ENCODE measurements at places on chromosomes 2 and 18. TPM values are rescaled to one million over a fixed set of nuclear protein-coding genes. Genes with fewer than 3 reads are reported as not detected.

SPC25 gene
- 0.96 TPM for total RNA-seq

PIEZO2 gene
- total RNA-seq, result not detected

CDH20 gene
- 0.25 TPM for total RNA-seq

SRBD1 gene
- 18.2 TPM for total RNA-seq

TTR gene
- not detected for total RNA-seq

DNA sequence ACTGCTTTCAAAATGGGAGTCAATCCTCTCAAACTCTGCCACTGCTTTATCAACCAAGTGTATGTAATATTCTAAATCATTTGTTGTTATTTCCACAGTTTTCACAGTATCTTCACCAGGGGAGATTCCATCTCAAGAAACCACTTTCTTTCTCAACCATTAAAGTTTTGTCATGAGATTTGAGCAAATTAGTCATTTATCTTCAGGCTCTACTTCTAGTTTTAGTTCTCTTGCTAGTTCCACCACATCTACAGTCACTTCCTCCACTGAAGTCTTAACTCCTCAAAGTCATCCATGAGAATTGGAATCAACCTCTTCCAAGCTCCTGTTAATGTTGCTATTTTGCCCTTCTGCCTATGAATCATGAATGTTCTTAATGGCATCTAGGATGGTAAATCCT is 545.8 kb downstream of the ARHGAP15 start:
- no peak overlapping the region for H3K4me3 ChIP-seq
- DNase-seq, result no peak
- H3K36me3 ChIP-seq, result peaks cover 15% of the 10 kb centered on the region
- no peaks in the 10 kb centered on the region for H3K4me1 ChIP-seq

DNA sequence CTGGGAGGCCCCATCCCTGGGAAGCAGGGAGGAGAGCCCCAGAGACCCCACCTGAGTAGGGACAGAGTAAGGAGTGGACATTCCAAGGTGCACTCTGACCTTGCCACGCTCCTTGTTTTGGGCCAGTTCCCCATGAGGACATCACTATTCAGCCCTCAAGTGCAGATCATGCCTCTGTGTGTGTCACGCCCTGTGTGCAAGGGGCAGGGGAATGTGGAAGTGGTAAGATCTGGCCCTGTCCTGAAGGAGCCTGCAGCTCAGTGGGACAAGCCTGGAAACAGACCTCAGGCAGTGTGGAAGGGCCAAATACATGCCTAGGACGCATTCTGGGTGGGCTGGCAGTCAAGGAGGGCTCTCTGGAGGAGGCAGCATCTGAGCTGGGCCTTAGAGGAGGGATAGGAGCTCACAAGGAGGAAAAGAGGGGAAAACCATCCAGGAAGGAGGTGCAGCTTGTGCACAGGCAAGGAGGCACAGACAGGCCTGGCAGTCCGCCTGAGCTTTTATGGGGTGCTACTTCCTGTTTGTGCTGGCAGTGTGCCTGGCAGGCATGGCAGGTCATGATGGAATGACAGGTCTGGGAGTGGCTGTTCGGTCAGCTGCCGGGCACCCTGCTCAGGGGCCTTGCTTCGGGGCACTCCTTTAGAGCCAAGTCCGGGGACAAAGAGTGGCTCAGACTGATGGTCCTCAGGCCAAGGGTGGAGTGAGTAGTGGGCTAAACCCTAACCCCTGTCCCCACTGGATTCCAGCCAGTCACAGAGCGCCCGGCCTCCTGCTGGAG is 3.3 kb downstream of the KLHL30 start:
- H3K4me1 ChIP-seq, result peaks cover 6% of the 10 kb centered on the region
- no peak overlapping the region for H3K4me3 ChIP-seq
- no peaks in the 10 kb centered on the region for H3K27me3 ChIP-seq

DNA sequence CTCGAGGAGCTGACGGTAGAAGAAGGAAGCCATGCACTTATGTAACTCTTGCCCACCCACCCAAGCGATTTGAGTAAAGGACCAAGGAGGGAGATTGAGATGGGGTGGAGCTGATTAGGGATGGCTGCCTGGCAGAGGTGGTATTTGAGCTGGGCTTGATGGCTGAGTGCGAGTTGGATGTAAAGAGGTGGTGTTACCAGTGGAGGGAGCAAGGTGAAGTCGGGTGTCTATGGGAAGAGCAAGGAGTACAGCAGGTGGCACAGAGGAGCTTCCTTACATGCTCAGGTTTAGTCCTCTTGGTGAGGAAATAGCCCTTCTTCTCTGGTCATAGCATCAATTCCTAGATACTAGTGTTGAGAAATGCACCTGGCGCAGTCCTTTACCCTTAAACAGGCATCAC is 294.2 kb upstream of the SKOR2 start:
- no peak overlapping the region for H3K4me3 ChIP-seq
- H3K4me1 ChIP-seq, result no peaks in the 10 kb centered on the region
- DNase-seq, result no peak
- no peak overlapping the region for H3K27ac ChIP-seq
- H3K27me3 ChIP-seq, result no peaks in the 10 kb centered on the region

DNA sequence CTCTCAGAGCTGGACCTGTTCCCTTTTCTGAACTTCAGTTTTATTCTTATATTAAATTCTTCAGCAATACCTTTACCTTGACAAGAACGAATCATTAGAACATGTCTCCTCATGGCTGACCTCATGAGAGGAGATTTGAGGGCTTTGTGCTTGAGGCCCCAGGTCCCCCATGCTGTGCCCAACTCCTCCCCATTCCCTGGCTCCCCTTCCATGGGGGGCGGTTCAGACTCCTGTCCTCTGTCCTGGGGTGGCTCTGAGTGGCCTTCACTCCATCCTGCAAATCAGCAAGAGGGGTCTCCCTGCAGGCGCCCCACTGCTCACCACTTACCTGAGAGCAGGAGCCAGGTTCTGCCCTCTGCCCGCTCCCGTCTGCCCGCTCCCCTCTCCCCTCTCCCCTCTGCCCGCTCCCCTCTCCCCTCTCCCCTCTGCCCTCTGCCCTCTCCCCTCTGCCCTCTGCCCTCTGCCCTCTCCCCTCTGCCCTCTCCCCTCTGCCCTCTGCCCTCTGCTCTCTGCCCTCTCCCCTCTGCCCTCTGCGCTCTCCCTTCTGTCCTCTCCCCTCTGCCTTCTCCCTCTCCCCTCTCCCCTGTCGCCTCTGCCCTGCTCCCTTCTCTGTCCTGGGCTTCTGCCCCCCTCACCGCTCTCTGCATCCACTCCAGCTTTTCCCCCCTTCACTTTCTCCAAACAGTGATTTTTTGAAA is 98.7 kb upstream of the ALKAL2 start:
- H3K27ac ChIP-seq, result no peak overlapping the region
- H3K4me1 ChIP-seq, result no peaks in the 10 kb centered on the region
- no peak for DNase-seq
- H3K36me3 ChIP-seq, result no peaks in the 10 kb centered on the region
- no peaks in the 10 kb centered on the region for H3K27me3 ChIP-seq
- H3K4me3 ChIP-seq, result no peak overlapping the region

DNA sequence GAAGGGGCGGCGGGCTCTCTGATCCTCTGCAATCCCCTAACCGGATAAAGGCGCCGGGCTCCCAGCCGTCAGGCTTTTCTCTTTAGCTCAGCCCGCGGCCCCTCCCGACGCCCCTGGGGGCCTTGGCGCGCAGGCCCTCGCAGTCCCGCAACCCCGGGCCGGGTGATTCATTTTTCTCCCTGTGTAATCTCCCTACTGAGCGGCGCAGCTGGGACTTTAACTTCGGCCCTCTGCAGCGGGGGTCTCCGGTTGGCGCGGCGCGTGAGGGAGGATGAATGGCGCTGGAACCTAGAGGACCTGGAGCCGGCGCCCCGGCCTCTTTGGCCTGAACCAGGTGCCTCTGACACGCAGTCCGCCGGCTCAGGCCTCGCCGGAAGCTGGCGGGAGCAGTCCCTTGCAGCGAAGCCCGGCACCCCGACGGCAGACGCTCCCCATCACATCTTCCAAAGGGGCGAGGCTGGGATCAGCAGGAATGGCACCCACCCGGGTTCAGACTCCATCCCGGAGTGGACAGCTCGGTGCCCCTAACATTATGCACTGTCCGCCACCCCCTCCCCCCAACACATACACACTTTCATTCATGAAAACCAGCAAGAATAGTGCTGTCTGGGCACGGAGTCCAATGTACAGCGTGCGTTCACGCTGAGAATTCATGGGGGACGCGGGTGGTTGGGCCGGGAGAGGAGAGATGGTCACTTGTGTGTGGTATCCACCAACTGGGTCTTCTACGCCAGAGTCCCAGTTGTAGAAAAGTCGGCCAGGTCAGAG is 1.2 kb downstream of the CNGA3 start:
- H3K27ac ChIP-seq, result no peak overlapping the region
- no peak for DNase-seq
- H3K4me3 ChIP-seq, result no peak overlapping the region
- peaks cover 45% of the 10 kb centered on the region for H3K27me3 ChIP-seq
- no peaks in the 10 kb centered on the region for H3K36me3 ChIP-seq
- H3K4me1 ChIP-seq, result peaks cover 4% of the 10 kb centered on the region

GRCh38 chr2:75243219-75243618 is 43.9 kb upstream of the TACR1 start:
- no peaks in the 10 kb centered on the region for H3K36me3 ChIP-seq
- DNase-seq, result no peak
- H3K4me3 ChIP-seq, result no peak overlapping the region

Data from CD4-positive, CD25-positive, alpha-beta regulatory T cell (primary cell).